Esophagus muscularis mucosa (tissue), 4 donors: ENCODE measurements at places on chromosomes 5 and 9. TPM values are rescaled to one million over a fixed set of nuclear protein-coding genes. Genes with fewer than 3 reads are reported as not detected.
A peak's percentile ranks its signal among the peaks of the same experiment; 100 is the strongest.

DNA sequence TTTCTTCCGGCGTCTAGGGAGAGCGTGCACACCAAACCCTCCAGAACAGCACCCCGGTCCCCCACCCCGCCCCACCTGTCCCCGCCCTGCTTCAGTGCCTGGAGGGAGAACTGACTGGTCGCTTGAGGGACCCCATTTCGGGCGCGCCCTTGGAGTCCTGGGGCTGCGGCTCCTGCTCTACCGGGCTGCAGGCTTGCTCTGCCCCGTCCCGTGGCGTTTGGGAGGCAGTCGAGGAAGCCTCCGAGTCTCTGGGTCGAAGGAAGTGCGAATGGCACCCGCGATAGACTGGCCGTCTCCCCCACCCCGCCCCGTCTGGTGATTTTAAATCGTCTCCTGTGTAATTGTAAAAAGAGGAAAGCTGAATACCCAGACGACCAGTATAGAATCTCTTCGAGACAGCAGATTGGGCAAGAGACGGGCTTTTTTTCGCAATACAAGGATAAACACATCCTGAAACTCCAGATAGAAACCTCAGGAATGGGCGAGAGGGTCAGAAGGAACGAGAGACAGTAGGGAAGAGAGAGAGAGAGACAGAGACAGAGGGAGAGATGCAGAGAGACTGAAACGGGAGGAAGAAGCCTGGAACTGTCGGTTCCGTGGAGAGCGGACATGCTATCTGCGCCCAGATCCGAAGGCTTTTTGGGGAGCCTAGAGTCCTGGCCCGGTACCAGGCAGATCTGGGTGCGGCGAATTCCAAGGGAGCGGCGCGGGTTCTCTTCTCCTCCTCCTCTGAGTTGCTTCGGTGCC, 9.9 kb downstream of the PRDM6 start:
- DNase-seq: no peak
- H3K27ac ChIP-seq: no peak overlapping the region
- peaks cover 62% of the 10 kb centered on the region for H3K27me3 ChIP-seq
- peak overlapping the region; percentile 36 for H3K4me3 ChIP-seq
- peaks cover 24% of the 10 kb centered on the region for H3K4me1 ChIP-seq

- H3K27me3 ChIP-seq: no peaks in the 10 kb centered on the region
- no peak overlapping the region for H3K4me3 ChIP-seq
- peaks cover 2% of the 10 kb centered on the region for H3K4me1 ChIP-seq
- no peaks in the 10 kb centered on the region for H3K36me3 ChIP-seq
- DNase-seq: no peak
Observed at GRCh38 chr5:146188358-146188757, 5.9 kb upstream of the LARS1 start.

Gene ACTBL2
- not detected for total RNA-seq

GRCh38 chr5:169778622-169779596, 141.8 kb downstream of the DOCK2 start:
- no peak overlapping the region for H3K4me3 ChIP-seq
- DNase-seq: no peak
- no peaks in the 10 kb centered on the region for H3K27me3 ChIP-seq

DNA sequence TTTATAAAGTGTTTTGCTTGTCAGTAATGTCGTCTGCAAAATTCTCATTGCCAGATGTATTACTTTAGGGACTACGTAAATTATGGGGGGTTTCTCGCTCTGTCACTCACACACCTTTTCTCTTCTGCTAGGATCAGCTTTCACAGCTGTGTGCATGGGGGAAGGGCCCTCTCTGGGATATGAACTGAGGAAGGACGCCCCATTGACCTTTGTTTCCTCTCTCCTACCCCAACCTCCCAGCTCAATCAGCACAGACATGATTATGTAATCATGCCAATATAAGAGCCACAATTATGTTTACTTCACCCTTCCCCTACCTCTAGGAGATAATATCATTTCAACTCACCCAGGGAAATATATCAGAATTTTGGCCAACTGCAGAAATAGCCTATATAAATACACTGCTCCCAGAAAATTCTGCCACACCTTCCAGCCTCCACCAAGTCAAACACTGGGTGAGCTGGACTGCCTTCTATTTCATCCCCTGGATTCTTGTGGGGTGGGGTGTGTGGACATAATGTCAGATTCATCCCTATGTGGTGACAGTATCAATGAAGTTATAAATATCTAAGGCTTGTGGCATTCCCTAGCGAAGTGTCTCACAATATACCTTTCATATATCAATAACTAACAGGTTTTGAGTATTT, 12.6 kb upstream of the SEMA5A start:
- no peaks in the 10 kb centered on the region for H3K36me3 ChIP-seq
- DNase-seq: no peak
- H3K4me3 ChIP-seq: no peak overlapping the region
- no peaks in the 10 kb centered on the region for H3K4me1 ChIP-seq

Gene F2RL2
- total RNA-seq: 4.6 TPM

GRCh38 chr9:122360891-122361290, 9.9 kb upstream of the PTGS1 start:
- H3K27ac ChIP-seq: peak overlapping the region; percentile 52
- H3K36me3 ChIP-seq: no peaks in the 10 kb centered on the region
- DNase-seq: no peak
- H3K4me3 ChIP-seq: no peak overlapping the region

Gene CDKN2B
- 9.9 TPM for total RNA-seq

GRCh38 chr9:75106857-75107256, 18.5 kb downstream of the OSTF1 start:
- H3K27ac ChIP-seq: peak overlapping the region; percentile 37
- H3K36me3 ChIP-seq: peaks cover 6% of the 10 kb centered on the region
- no peak overlapping the region for H3K4me3 ChIP-seq
